ENCODE measurements at places on chromosomes 13 and 19. TPM values are rescaled to one million over a fixed set of nuclear protein-coding genes. Genes with fewer than 3 reads are reported as not detected.

- peak; percentile 66 for DNase-seq
Observed at GRCh38 chr13:114167426-114167825, 11.6 kb upstream of the CFAP97D2 start.

DNA sequence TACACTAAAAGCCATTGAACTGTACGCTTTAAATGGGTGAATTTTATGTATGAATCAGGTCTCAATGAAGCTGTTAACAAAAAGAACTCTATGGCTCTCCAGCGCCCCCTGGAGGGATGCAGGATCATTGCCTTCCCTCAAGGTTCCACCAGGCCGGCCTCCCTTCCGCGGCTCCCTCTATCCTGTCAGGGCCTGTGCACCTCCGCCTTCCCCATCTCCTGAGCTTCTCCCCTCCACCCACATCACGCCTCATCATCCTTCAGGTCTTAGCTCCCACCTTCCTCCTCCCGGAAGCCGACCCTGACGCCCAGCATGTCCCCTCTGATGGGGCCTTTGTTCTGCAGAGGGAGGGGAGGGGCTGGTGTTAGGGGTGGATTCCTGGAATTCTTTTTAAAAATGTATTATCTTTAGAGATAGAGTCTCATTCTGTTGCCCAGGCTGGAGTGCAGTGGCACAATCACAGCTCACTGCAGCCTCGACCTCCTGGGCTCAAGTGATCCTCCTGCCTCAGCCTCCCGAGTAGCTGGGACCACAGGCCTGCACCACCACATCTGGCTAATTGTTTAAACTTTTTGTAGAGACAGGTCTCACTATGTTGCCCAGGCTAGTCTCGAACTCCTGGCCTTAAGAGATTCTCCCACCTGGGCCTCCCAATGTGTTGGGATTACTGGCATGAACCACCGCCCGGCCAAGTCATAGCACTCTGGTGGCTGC is 27.7 kb downstream of the MEIS3 start:
- peak; percentile 69 for DNase-seq

The ZNF813 gene
- 0.86 TPM for polyA plus RNA-seq

GRCh38 chr13:111575719-111576118 is 255.3 kb downstream of the TEX29 start:
- DNase-seq, result no peak

DNA sequence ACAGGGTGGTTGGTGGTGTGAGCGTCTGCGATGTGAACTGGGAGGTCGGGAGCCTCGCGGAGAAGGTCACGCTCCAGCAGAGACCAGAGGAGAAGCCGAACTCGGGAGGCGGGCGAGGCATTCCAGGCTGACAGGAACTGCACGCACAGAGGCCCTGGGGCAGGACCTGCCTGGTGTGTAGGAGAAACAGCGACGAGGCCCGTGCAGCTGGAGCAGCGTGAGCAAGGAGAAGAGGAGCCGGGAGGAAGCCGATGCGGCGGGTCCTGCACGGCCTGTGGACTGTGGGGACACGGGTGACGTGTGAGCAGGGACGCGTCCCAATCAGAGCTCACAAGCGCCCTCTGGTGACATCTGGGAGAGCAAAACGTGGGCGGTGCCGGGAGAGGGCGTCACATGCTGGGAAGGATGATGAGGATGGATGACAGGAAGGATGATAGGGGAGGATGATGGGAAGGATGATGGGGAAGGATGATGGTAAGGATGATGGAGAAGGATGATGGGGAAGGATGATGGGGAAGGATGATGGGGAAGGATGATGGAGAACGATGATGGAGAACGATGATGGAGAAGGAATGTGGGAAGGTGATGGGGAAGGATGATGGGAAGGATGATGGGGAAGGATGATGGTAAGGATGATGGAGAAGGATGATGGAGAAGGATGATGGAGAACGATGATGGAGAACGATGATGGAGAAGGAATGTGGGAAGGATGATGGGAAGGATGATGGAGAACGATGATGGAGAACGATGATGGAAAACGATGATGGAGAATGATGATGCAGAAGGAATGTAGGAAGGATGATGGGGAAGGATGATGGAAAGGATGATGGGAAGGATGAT is 16.1 kb upstream of the MADCAM1 start:
- peak; percentile 96 for DNase-seq

DNA sequence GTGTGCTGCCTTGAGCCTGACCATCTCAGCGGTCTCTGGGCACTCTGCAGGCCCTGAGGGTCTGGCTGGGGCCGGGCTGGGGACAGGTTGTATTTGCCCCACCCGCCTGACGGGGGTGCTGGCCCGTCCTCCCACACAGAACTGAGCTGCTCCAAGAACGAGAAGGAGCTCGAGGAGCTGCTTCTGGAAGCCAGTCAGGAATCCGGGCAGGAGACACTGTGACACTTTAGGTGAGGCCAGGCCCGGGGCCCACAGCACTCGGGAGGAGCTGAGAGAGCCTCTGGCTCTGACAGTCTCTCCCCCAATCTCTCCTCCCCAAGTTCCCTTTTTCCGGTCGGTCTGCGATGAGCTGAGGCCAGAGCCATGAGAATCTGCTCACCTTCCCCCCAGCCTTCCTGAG is 14.5 kb downstream of the NKPD1 start:
- DNase-seq, result no peak

- DNase-seq, result no peak
Observed at GRCh38 chr13:26658448-26659385, 101.2 kb downstream of the WASF3 start.

The KCNC3 gene
- 3.3 TPM for polyA plus RNA-seq

- no peak for DNase-seq
Observed at GRCh38 chr19:10379880-10380312, 476 bp downstream of the TYK2 start.

The ATP1A3 gene
- polyA plus RNA-seq, result 104 TPM
